ENCODE measurements at places on chromosomes 1 and 21.

DNA sequence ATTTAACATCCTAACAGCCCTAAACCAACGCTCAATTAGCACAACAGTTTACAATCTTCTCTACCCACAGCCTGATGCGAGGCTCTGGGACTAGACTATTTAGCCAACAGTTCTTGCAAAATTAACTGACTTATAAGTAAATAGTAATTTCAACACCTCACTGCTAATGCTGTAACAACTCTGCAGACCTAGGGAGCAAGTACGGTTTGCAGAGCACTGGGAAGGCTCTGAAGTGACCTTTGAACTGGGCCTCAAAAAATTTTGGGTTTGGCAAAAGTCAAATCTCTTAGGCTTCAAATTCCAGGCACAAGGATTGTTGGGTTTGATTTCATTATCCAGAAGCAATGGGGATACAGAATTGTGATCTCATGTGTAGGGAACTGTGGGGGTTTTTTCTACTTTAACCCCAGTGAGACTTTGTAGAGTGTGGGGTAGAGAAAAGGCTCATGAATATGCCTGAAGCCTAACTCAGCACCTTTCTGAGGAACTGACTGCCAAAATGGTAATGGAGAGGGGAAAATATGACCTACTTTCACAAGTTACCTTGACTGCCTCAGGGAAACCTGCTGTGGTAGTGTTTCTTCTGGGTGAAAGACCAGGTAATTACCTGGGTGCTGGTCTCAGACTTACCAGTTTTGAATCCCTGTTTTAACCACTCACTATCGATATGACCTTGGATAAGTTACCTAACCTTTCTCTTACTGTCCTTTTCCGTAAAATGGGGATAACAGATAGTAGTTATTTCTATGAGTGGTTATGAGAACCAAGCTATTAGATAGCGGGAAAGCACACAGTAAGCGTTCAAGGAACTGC lies 889 bp upstream of the TXLNA start:
- DNase-seq = no peak

GRCh38 chr21:32908534-32908933 lies 117.2 kb upstream of the OLIG2 start:
- DNase-seq = no peak

DNA sequence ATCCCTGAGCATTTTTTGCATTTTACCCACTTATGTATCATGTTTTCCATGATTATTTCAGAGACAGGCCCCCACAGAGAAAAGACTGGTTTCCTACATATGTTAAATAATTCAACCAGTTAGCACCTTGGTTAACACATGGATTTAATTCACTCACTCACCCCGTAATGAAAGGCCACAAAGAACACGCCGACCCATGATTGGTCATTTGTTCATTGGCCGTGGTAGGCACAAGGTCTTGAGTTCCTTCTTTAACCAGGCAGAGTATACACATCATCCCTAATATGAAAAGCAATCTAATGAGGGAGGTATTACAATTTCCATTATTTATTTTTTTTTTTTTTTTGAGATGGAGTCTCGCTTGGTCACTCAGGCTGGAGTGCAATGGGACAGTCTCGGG lies 50.6 kb downstream of the RPS6KA1 start:
- DNase-seq = no peak

DNA sequence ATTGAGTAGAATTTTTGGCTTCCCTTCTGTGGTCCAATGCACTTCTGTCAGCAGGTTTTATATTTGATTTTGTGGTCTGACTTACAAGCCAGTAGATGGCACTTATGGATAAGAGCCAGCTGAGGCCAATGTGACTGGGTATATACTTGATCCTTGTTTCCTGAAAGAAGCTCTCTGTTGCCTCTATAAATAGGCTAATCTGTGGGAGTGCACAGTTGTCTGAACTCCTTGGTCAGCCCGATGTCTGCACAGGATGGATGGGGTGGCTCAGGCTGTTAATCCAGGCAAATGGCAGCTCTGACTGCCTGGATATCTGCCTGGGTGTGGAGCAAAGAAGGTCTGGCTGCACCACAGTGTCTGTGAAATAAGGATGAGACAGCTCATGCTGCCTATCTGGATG lies 1183.7 kb upstream of the PRMT6 start:
- DNase-seq = no peak

DNA sequence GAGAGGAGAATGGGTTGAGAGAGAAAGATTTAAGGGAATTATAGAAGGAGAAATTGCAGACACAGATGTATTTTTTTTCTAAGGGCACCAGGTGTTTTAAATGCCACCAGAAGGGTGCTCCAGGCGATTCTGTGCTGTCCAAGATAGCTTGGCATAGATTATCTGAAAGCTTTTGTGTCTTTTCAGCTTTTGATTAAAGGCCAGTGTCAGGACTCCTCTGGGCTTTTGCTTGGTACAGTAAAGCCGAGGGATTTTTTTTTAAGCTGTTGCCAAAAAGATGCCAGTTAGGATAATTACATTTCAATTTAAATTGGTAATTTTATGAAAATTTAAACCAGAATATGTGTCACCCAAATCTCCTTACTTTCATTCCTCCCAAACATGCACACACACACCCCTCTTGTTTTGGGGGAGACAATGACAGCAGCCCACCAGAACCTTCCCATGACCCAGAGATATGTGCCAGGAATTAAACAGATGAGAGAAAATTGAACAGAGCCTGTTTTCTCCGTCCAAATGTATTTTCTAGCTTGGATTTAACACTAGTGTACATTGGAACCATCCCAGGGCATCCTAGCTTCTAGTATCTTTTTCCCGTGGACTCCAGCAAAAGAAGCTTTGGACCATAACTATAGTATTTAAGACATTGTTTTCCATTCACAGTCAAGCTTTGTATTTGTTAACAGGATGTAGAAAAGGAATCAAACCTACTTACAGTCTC lies 670.7 kb upstream of the CXADR start:
- DNase-seq = no peak

DNA sequence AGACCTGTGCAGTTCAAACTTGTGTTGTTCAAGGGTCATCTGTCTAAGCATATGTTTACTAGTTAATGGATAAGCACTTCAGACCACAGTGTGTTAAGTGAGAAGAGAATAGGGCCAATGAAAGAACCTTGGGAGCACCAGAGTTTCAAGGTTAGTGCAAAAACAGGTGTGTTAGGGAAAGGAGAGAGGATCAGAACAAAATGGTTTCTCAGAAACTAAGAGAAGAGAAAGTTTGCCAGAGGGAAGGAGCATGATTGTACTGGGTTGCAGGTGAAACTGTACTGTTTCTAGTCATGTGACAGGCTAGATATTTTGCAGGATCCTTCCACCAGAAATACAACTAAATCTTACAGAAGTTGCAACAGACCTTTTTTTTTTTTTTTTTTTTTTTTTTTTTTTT lies 23.3 kb downstream of the RPRD2 start:
- no peak for DNase-seq

- no peak for DNase-seq
Measured at GRCh38 chr1:244449936-244450508, 1.7 kb downstream of the ADSS2 start.

DNA sequence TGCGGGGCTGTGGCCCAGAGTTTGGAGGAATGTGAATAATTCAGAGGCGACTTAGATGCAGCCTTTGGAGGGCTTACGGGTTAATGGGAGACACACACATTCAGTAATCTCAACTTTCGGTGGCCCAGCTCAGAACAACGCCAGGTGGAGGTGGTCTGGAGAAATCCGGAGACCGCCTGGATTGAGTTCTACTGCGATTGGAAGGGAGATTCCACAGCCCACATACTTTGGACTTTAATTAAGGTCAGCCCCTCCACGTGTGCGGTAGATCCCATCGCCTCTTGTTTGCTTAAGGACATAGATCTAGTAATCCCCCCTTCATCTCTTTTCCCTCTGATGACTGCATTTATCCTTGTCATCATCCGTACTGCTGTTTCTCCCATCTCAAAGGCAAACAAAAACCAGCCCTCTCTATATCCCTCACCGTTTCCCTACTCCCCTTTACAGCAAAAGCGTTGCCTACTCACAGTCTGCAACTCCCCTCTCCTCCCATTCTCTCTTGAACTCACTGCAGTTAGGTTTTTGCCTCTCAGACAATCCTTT lies 720 bp upstream of the BSDC1 start:
- no peak for DNase-seq

DNA sequence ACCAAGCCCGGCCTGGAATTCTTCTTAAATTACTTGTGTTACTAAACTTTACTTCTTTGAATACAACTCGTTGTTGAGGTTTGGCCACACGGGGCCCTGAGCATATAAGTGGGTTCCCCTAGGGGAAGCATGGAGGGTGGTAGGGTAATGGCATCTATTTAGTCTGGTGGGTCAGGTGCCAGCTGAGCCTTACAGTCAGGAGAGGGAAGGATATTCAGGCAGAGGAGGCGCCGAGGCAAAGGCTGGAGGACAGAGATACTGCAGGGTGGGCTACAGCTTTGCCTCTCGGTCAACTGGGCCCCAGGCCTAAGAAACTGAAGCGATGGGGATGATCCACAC lies 424 bp upstream of the NECAP2 start:
- DNase-seq = no peak

- DNase-seq = no peak
Measured at GRCh38 chr1:7247791-7248548, 462.7 kb downstream of the CAMTA1 start.
